Placental pericyte (primary cell): ENCODE measurements at places on chromosomes 13 and 19. TPM values are rescaled to one million over a fixed set of nuclear protein-coding genes. Genes with fewer than 3 reads are reported as not detected.

SWSAP1 gene
- 0.72 and 1.1 TPM in 2 replicates for total RNA-seq

SGCG gene
- total RNA-seq: 2.1 and 3.3 TPM in 2 replicates

FCER2 gene
- total RNA-seq: not detected in 2 replicates

PLK5 gene
- total RNA-seq: not detected in 2 replicates

TSC22D1 gene
- total RNA-seq: 67.8 and 88.8 TPM in 2 replicates

CCDC9 gene
- total RNA-seq: 12.5 and 15.2 TPM in 2 replicates

PSG6 gene
- not detected in 2 replicates for total RNA-seq

RNF17 gene
- total RNA-seq: 0.88 TPM in 1 of 2 replicates, not detected in the other
